ENCODE measurements at places on chromosomes 16 and 17.

DNA sequence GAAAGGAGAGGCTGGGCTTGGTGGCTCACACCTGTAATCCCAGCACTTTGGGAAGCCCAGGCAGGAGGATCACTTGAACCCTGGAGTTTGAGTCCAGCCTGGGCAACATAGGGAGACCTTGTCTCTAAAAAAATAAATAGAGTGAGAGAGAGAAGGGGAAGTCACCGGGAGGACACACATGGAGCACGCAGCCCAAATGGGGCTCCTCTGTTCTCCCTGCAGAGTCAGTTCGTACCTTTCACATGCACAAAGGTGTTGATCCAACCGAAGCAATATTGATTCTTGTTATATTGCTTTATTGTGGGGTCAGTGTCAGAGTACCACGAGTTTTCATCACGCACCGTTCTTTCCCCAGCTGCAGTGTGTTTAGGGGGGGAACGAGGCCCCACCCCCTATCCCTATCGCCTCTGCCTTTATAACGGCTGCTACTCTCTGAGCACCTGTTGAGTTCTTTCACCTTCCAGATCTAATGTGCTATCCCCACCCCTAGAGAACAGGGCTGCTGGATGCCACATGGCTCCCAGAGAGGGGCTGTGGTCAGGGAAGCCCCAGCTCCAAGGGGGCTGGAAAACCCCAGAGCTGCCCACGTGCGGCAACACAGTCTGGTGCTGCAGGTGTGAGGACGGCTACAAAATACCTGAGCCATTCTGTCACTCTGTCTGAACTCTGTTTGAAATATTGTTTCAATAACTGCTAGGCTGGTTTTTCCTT is 1.0 kb upstream of the TMEM235 start:
- DNase-seq = no peak

DNA sequence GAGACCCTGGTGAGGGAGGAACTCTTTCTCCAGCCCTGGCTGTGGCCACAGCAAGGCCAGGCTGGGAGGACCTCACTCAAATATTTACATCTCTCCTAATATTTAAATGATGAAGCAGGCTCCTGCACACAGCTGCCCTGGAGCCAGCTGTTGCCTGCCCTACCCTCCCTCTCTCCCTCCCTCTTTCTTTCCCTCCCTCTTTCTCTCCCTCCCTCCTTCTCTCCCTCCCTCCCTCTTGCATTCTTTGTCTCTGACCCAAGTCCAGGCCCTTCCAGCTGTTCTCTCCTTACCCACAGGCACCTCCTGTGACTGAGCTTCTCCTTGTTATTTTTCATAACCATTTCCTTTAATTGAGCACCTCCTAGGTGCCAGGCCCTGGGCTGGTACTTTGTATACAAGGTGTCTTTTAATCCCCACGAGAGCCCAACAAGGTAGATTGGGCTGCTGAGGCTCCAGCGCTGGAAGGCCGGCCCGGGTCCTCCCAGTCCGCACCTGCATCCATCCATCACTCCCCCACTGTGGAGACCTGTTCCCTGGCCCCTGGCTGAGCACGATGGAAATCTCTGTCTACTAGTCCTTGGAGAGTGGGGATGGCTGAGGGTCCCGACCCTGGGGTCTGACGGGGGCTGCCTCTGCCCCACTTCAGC is 242.3 kb downstream of the SEC14L1 start:
- no peak for DNase-seq

DNA sequence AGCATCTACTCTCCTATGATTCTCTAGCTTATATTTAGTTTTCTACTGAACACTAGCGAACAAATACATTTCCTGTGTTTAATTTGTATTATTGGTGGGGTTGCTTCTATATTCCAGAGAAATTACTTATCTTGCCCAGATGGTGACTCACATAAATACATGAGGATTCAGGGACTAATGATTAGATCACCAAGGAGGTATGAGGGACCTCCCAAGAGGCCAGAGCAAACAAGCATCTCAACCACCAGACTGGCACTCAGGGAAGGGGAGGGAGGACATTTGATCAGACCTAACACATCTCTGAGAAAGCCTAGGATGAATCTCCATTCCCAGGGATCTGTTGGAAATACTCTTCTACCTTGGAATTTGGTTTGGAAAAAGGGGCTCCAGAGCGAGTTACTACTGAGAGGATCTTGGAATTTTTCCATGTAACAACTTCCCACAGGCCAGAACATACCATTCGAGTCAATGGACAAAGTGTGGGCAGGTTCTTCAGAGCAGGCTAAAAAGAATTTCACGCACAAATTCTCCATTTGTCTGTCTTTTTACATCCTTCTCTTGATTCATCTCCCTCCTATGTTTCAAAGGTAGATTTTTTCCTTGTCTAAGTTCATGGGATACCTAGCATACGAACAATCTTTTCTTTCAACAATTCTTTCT is 262.6 kb upstream of the MYOCD start:
- no peak for DNase-seq

- DNase-seq = no peak
Observed at GRCh38 chr16:1167276-1168107, 14.6 kb downstream of the CACNA1H start.

- DNase-seq = no peak
Observed at GRCh38 chr17:50544516-50544915, 2.5 kb upstream of the SPATA20 start.

- no peak for DNase-seq
Observed at GRCh38 chr16:16045296-16045695, 95.9 kb downstream of the ABCC1 start.

DNA sequence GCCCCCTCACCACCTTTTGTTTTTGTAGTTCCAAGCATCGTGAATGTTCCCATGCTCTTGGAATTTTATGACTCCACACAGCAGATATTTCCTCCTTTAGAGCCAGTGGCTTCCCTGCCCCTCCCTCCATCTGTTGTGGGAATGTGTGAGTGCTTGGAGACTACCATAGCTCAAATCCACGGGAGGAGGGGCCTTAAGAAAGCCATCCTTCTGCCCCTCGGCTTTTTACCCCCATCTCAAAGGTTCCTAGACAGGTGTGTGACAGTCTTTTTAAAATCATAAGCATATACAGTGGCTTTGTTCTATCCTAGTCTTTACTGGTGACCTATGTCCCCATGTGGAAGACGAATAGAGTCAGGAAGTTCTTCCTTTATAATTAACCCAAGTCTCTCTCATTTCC is 47.2 kb downstream of the YPEL2 start:
- DNase-seq = no peak

DNA sequence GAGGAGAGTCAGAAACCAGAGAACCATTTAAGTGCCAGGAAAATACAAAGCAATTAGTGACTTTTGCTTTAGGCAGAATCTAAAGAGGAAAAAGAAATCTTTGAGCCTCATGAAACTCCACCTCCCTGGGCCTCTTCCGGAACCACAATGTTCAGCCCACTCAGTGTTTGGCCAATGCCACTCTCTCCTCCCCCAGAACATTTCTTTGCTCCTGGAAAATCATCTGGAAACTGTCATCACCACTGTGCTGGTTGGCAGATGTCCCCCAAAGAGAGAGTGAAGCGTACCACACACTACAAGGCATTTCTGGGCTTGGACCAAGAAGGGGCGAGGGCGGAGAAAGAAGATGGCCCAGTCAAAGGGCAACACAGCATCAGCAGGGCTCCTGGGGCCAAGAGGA is 7.1 kb upstream of the SOX9 start:
- no peak for DNase-seq

DNA sequence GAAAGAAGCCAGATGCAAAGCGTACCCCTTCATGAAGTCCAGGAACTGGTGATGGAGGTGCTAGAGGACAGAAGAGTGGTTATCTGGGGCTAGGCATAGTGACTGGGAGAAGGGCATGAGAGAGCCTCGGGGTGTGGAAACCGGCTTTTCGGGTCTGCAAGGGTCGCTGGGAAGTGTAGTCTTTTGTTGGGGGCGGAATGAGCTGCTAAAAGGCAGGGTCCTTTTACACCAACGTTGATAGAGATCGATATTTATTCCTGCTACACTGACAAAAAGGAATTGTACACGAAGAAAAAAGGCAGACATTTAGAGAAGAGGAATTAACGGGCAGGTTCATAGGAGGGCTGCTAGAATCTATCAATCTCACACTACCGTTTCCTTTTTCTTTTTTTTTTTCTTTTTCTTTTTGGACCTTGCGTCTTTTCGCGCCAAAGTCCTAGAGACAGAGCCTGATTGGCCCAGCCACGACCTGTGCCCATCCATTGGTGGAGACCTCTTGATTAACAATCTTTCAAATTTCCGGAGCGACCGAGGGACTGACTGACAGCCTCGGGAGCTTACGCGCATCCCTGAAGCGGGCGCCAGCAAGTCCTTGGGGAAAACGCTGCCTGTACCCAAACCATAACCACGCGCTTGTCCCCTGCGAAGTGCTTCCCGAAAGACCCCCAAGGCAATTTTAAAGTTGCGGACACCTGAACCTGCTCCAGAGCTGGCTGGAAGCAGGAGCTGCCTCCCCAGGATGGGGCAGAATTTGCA is 27.7 kb upstream of the DHRS7B start:
- DNase-seq = peak; percentile 72

GRCh38 chr17:50046179-50046578 is 9.7 kb upstream of the ITGA3 start:
- no peak for DNase-seq

- DNase-seq = peak; percentile 48
Observed at GRCh38 chr16:67528222-67528869, at the start of gene RIPOR1. RIPOR1 (plus strand) TSS chr16:67528829; CDS start chr16:67538447, 9,618 bp downstream.

- DNase-seq = peak; percentile 79
Observed at GRCh38 chr17:1720856-1721386, 3.6 kb upstream of the WDR81 start.

- no peak for DNase-seq
Observed at GRCh38 chr16:29696881-29697331, 17.9 kb downstream of the QPRT start.

GRCh38 chr17:48593840-48594537 is 410 bp upstream of the HOXB5 start:
- DNase-seq = peak; percentile 81

- DNase-seq = no peak
Observed at GRCh38 chr17:41793784-41794539, 7.5 kb upstream of the JUP start.

GRCh38 chr17:45294506-45294905 is 22.3 kb downstream of the MAP3K14 start:
- no peak for DNase-seq

DNA sequence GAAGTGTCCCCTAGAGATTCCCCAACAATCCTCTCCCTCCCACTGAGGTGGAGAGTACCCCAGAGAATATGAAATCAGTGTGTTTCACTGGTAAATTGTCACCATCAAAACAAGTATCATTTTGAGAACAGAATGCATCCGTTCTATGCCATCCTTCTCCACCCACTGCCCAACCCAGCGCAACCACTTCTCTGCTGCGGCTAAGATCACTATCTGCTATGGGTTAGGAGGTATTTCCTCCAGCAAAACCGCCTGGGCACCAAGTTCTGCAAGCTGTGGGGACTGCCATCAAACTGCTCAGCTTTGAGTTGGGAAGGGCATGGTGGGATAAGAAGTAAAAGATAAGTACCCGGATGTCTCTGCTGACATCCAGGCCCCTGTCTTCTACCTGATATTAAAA is 24.4 kb downstream of the CNTNAP1 start:
- DNase-seq = peak; percentile 70

- no peak for DNase-seq
Observed at GRCh38 chr17:80367503-80367902, 47.5 kb upstream of the ENDOV start.

GRCh38 chr17:4143563-4144421 is 795 bp downstream of the CYB5D2 start:
- peak; percentile 93 for DNase-seq

DNA sequence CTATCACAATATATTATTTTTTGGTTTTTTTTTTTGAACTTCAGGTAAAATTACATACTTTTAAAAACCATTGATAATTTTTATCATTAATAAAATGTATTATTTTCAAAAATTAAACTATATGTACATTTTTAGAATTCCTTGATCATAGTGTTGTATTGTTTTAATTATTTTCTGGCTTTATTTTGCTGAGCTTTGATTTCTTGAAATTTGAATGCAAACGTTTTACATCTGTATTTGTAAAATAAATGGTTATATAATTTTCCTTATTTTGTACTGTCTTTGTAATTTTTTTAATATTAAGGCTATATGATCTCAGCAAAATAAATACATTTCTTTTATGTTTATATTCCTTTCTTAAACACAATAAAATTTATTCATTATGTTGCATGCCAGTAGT is 125.6 kb downstream of the KIF2B start:
- no peak for DNase-seq

DNA sequence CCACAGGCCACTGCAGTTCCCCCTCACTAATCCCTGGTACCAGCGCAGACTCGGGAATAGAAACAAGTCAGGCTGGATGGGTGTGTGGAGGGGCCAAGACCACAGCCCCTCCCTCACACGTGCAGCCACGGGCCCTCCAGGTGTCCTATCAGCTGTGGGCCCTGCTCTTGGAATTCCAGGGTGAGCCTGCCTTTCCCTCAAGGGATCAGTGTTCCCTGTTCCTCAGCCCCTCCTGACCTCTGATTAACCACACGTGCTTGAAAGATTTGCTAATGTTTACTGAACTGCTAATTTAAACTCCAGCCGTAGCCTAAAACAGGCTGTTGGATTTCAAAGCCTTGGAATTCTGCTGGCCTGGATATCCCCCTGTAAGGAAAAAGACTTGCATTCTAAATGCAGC is 146.4 kb downstream of the SOCS1 start:
- DNase-seq = no peak

DNA sequence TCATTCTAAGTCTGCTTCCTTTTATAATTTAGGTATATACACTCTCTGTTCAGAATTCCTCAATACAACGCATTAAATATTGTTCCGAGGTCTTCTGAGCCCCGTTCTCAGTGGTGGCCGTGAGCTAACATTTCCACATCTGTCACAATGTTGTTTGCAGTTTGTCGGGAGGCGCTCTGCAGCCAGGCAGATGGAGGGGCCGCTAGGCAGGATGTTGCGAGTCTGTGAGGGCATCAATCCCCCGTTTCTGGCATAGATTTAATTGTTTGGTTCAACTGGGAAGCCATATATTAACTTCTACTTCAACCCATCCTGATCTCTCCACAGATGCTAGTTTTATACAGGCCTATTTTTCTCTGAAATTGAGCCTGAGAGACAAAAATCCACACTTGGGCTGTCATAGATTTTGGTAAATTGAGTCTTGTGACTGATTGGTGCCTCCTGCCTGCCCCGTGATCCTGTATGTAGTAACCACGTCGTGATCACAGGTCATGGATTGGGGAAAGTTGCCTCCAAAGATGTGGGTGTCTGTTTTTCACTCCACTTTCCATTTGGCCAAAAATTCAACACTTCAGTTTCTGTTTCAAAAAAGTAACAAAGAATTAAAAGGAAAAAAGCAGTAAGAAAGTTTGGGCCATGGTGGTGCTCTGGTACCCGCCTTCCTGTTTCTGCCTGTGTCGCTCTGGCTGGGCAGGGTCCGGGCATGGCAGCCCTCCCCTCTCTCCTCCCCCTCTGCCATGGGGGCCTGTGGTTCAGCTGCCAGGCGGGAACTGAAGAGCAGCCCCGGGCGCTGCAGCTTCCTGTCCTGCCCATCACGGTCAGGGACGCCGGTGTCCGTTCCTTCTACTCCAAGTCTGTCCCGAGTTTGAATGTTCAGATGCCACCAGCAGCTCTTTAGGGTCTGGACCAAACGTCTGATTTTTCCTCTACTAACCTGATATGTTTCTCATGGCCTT is 41.5 kb downstream of the RPTOR start:
- no peak for DNase-seq

All from CD4-positive, alpha-beta T cell treated with Interleukin-17A for 1 hour (primary cell).